Immature natural killer cell (primary cell): ENCODE measurements at places on chromosomes 1 and 21.
A peak's percentile ranks its signal among the peaks of the same experiment; 100 is the strongest.

DNA sequence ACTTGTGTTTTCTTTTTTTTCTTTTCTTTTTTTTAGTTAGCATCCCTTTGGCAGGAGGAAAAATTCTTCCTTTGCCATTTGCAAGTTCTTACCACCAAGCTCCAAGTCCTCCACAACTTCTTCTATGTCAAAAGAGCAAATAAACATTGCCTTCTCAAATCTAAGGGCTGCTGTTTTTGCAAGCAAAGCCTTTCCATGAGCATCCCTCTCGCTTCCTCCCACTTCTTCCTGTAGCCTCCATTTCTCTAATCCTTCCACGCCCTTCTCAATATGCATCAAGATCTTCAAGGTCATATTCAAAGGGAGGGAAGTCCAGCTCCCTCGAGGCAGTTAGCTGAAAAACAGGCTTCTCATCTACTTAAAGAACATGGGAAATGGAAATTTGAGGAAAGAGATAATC is 147.1 kb downstream of the ADSS2 start:
- DNase-seq = no peak
- peak overlapping the region; percentile 21 for H3K27ac ChIP-seq
- peaks cover 47% of the 10 kb centered on the region for H3K4me1 ChIP-seq
- no peaks in the 10 kb centered on the region for H3K27me3 ChIP-seq
- peaks cover 10% of the 10 kb centered on the region for H3K36me3 ChIP-seq

- H3K27me3 ChIP-seq = peaks cover 4% of the 10 kb centered on the region
- no peak overlapping the region for H3K4me3 ChIP-seq
- H3K36me3 ChIP-seq = no peaks in the 10 kb centered on the region
- DNase-seq = no peak
- H3K4me1 ChIP-seq = no peaks in the 10 kb centered on the region
Observed at GRCh38 chr1:64315402-64315801, 112.0 kb downstream of the UBE2U start.

GRCh38 chr1:114618606-114619005 is 37.2 kb upstream of the BCAS2 start:
- H3K27ac ChIP-seq = no peak overlapping the region
- H3K4me1 ChIP-seq = no peaks in the 10 kb centered on the region
- H3K36me3 ChIP-seq = peaks cover under 1% of the 10 kb centered on the region
- H3K4me3 ChIP-seq = no peak overlapping the region
- DNase-seq = no peak
- H3K27me3 ChIP-seq = peaks cover 2% of the 10 kb centered on the region

GRCh38 chr1:210571356-210572284 is 242.9 kb downstream of the HHAT start:
- H3K4me3 ChIP-seq = no peak overlapping the region
- no peaks in the 10 kb centered on the region for H3K27me3 ChIP-seq
- no peak overlapping the region for H3K27ac ChIP-seq
- DNase-seq = no peak
- no peaks in the 10 kb centered on the region for H3K36me3 ChIP-seq

- no peak overlapping the region for H3K27ac ChIP-seq
- H3K36me3 ChIP-seq = no peaks in the 10 kb centered on the region
- peaks cover 2% of the 10 kb centered on the region for H3K27me3 ChIP-seq
- H3K4me1 ChIP-seq = no peaks in the 10 kb centered on the region
- no peak for DNase-seq
Observed at GRCh38 chr1:74498901-74499300, 13.5 kb downstream of the LRRC53 start.

- H3K27ac ChIP-seq = no peak overlapping the region
- no peaks in the 10 kb centered on the region for H3K27me3 ChIP-seq
- peaks cover 12% of the 10 kb centered on the region for H3K4me1 ChIP-seq
- no peak for DNase-seq
Observed at GRCh38 chr1:243287123-243287460, 31.3 kb downstream of the SDCCAG8 start.

DNA sequence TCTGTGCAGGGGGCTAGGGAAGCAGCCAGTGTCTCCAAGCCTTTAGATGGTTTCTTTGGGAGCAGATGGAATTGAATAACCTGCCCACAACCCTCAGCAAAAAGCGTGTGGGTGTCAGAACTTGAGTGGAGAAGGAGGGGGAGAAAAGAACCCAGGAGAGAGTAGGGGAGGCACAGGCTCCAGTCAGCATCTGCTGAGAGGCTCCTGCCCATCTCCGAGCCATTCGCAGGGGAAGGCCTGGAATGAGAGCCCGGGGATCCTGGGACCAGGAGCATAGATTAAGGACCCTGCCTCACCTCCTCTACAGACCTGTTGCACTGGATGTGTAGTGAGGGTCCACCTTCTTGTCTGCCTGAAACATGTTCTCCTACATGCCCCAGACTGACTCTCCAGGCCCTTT is 16.3 kb downstream of the TMEM81 start:
- no peak overlapping the region for H3K27ac ChIP-seq
- no peak overlapping the region for H3K4me3 ChIP-seq
- H3K36me3 ChIP-seq = no peaks in the 10 kb centered on the region
- H3K27me3 ChIP-seq = no peaks in the 10 kb centered on the region
- no peak for DNase-seq

DNA sequence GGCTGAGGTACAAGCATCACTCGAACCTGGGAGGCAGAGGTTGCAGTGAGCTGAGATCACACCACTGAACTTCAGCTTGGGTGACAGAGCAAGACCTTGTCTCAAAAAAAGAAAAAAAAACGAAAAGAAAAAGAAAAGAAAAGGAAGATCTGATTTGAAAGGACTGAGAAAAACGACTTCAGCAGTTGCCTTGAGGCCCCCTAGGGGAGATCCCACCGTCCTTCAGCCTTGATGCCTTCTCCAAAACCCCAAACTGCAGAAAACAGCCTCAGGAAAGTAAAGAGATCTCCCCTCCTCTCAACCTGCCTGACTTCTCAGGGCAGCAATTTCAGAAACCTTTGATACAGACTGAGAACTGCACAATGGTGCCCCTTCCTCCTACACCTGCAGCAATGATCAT is 50.9 kb upstream of the BCAR3 start:
- H3K27ac ChIP-seq = no peak overlapping the region
- DNase-seq = no peak
- H3K36me3 ChIP-seq = no peaks in the 10 kb centered on the region
- no peak overlapping the region for H3K4me3 ChIP-seq

- no peak overlapping the region for H3K27ac ChIP-seq
- peaks cover 15% of the 10 kb centered on the region for H3K36me3 ChIP-seq
- peaks cover 40% of the 10 kb centered on the region for H3K4me1 ChIP-seq
- H3K27me3 ChIP-seq = no peaks in the 10 kb centered on the region
- no peak overlapping the region for H3K4me3 ChIP-seq
Observed at GRCh38 chr1:115679141-115679611, 37.4 kb downstream of the VANGL1 start.

- H3K27me3 ChIP-seq = no peaks in the 10 kb centered on the region
- peak; percentile 67 for DNase-seq
- no peaks in the 10 kb centered on the region for H3K36me3 ChIP-seq
- H3K27ac ChIP-seq = no peak overlapping the region
- H3K4me1 ChIP-seq = peaks cover 5% of the 10 kb centered on the region
Observed at GRCh38 chr21:45541221-45542039, 810 bp downstream of the SLC19A1 start.

DNA sequence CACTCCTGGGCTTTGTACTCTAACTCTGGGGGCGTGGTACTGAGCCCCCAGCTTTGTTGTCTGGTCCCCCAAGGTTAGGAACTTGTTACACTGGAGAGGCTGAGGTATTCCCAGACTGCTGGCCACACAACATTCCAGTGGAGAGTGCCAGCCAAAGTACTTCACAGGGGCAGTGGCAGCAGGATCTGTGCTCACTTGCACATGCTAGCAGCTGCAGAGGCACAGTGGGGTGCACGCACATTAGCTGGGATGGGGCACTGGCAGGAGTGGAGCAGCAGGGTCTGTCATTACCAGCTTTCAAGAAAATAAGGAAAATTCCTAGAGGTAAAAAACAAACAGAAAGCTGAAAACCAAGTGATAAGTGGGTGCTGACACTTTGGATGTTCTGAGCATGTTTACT is 31.0 kb downstream of the ZNF691 start:
- no peak overlapping the region for H3K27ac ChIP-seq
- no peak overlapping the region for H3K4me3 ChIP-seq
- H3K27me3 ChIP-seq = peaks cover 3% of the 10 kb centered on the region
- no peaks in the 10 kb centered on the region for H3K4me1 ChIP-seq

GRCh38 chr1:184970691-184971161 is 3.6 kb downstream of the NIBAN1 start:
- peaks cover 4% of the 10 kb centered on the region for H3K27me3 ChIP-seq
- H3K36me3 ChIP-seq = no peaks in the 10 kb centered on the region
- peak overlapping the region; percentile 53 for H3K27ac ChIP-seq
- no peak for DNase-seq

DNA sequence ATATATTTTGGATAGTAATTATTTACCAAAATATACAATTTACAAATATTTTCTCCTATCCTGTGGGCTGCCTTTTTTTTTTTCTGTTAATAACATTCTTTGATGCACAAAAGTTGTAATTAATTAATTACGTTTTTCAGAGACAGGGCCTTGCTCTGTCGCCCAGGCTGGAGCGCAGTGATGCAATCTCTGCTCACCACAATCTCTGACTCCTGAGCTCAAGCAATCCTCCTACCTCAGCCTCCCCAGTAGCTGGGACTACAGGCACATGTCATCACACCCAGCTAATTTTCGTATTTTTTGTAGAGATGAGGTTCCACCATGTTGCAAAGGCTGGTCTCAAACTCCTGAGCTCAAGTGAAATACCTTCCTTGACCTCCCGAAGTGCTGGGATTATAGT is 21.3 kb upstream of the ZMYM4 start:
- no peak overlapping the region for H3K4me3 ChIP-seq
- no peak overlapping the region for H3K27ac ChIP-seq
- H3K36me3 ChIP-seq = no peaks in the 10 kb centered on the region

DNA sequence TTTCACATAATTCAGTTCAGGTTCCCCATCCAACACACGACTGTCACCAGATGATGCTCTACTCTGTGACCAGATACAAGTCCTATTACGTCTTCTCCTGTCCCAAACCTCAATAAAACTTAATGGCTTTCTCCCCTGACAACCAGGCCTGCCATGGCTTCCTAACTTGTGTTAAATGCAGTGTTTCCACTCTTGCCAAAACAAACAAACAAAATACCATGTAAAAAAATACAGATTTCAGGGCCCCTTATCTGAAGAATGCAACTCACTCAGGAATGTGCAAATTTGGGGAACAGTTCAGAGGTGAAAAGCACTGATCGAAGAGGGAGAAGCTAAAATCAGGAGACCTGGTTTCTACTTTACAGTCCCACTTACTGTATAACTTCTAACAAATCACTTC is 863 bp upstream of the NUF2 start:
- DNase-seq = no peak
- H3K27ac ChIP-seq = peak overlapping the region; percentile 95
- peak overlapping the region; percentile 97 for H3K4me3 ChIP-seq
- H3K4me1 ChIP-seq = peaks cover 25% of the 10 kb centered on the region

DNA sequence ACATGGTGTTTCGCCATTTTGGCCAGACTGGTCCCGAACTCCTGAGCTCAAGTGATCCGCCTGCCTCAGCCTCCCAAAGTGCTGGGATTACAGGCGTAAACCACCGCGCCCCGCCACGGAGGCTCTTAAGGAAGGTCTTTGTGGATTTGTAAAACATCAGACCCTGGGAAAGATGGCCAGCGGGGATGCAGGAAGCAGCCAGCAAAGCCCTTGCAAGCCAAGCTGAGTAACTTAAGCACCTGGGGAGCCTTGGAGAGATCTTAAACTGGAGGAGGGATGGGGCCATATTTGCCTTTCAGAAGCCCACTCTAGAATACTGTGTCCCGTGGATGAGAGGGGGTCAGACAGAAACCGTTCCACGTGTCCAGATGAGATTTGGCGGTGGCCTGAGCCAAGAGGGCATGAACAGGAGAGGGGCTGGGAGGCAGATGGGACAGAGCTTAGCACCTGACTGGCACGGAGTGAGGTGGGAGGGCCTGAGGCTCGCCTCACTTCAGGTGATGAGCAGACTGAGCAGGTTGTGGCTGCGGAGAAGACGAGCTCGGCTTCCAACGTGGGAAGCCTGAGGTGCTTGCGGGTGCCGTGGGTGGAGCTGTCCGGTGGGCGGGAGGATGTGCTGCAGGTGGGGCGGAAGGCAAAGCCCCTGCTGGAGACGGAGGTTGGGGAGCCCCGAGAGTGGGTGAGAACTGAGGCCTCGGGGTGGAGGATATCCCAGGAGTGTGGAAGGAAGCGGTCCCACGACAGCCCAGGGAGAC is 11.7 kb downstream of the C1orf216 start:
- H3K4me1 ChIP-seq = peaks cover 30% of the 10 kb centered on the region
- peak overlapping the region; percentile 51 for H3K27ac ChIP-seq

- H3K4me1 ChIP-seq = no peaks in the 10 kb centered on the region
- peaks cover 6% of the 10 kb centered on the region for H3K27me3 ChIP-seq
- no peaks in the 10 kb centered on the region for H3K36me3 ChIP-seq
- no peak overlapping the region for H3K4me3 ChIP-seq
- H3K27ac ChIP-seq = no peak overlapping the region
Observed at GRCh38 chr1:29332204-29332603, 95.9 kb downstream of the PTPRU start.

DNA sequence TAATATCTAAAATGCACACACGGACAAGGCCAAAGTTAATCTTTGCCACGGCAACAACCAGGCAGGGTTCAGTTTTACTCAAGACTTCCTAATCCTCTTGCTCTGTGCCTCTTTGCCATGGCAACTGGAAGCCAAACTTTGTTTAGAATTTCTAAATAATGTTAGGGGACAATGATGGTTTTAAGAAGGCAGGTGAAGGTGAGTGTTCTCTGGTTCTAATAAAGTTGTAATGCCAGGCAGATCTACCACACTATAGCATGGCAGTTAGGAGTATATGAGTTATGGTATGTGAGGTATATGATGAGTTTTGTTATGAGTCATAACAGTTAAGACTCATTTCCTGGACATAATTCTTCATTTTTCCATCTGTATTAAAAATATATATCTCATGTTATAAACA is 2.7 kb downstream of the PTPRC start:
- H3K27ac ChIP-seq = peak overlapping the region; percentile 97
- peak overlapping the region; percentile 93 for H3K4me3 ChIP-seq
- no peak for DNase-seq
- peaks cover 64% of the 10 kb centered on the region for H3K4me1 ChIP-seq
- H3K27me3 ChIP-seq = peaks cover 3% of the 10 kb centered on the region

- no peaks in the 10 kb centered on the region for H3K36me3 ChIP-seq
- no peak for DNase-seq
- no peak overlapping the region for H3K4me3 ChIP-seq
- no peak overlapping the region for H3K27ac ChIP-seq
- H3K27me3 ChIP-seq = peaks cover 2% of the 10 kb centered on the region
Observed at GRCh38 chr1:200415227-200415626, 5.4 kb upstream of the ZNF281 start.

- no peaks in the 10 kb centered on the region for H3K36me3 ChIP-seq
- no peaks in the 10 kb centered on the region for H3K4me1 ChIP-seq
- no peak for DNase-seq
- H3K27me3 ChIP-seq = no peaks in the 10 kb centered on the region
- no peak overlapping the region for H3K4me3 ChIP-seq
Observed at GRCh38 chr1:70840260-70840953, 207.2 kb downstream of the PTGER3 start.
